Activated T-cell treated with anti-CD3 and anti-CD28 coated beads, Interleukin-2, amount 50 U/mL, for 72 hours (primary cell): ENCODE measurements at places on chromosomes 13 and 19. TPM values are rescaled to one million over a fixed set of nuclear protein-coding genes. Genes with fewer than 3 reads are reported as not detected.

DNA sequence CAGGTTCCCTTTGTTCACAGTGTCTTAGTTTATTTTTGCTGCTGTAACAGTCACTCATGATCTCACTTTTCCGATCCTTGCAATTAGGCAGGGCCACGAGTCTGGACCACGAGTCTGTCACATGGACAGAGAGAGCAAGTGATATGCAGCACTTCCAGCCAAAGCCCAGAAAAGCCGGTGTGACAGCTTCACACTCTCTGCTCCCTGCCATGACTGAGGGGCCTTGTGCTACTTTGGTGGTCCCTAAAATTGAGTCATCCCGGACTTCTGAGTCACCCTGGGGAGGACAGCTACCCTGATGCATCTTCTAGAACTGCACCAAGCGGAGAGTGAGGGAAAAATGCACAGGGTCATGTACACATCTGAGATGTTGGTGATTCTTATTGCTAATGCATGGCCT, 179.6 kb downstream of the EFNB2 start:
- H3K36me3 ChIP-seq, result no peaks in the 10 kb centered on the region
- no peak overlapping the region for H3K27ac ChIP-seq
- DNase-seq, result no peak
- H3K4me3 ChIP-seq, result no peak overlapping the region
- peaks cover 7% of the 10 kb centered on the region for H3K27me3 ChIP-seq

DNA sequence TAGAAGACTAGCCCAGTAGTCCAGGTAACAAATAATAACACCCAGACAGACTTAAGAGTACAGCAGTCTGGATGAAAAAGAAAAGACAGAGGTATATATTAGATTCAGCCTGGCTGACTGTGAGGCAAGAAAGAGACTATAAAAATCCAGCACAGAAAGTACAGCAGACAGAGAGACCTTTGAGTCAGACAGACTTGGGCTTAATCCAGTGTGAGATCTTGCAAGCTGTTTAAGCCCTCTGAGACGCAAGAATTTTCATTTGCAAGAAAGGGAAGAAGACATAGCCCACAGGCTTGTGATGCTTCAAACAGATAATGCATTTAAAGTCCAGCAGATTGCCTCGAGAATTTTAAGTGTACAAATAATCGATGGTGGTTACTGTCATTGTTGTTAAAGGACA, 471.4 kb downstream of the LIG4 start:
- H3K27me3 ChIP-seq, result no peaks in the 10 kb centered on the region
- no peaks in the 10 kb centered on the region for H3K4me1 ChIP-seq
- no peaks in the 10 kb centered on the region for H3K36me3 ChIP-seq
- no peak for DNase-seq
- no peak overlapping the region for H3K4me3 ChIP-seq
- H3K27ac ChIP-seq, result no peak overlapping the region

DNA sequence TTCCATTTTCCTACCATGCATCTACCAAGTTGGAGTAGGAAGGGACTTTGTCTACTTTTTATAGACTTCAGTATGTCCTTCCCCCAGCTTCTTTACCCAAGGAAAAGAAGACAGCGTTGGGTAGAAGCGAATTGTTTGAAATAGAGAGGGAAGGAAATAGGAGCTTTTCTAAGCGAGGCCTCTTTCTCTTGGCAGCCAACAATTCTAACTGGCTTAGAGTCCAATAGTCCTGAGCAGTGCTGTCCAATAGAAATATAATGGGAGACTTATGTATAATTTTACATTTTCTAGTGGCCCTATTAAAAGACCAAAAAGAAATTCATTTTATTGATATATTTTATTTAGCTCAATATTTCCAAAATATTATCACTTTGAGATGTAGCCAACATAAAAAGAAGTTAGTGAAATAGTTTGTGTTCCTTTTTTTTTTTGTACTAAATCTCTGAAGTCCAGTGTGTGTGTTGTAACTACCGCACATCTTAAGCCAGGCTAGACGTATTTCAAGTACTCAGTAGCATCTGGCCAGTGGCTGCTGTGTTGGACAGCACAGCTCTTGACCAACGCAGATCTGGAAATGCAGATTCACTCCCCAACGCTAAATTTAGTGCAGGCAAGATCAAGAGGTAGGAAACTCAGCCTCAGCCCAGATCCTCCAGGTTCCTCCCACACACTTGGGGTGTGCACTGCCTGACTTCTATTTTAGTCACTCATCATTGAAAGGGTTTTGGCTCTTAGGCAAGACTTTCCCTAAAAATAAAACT, 179.2 kb downstream of the SHISA2 start:
- peak overlapping the region; percentile 23 for H3K4me3 ChIP-seq

GRCh38 chr19:35438527-35438926, 9.5 kb upstream of the FFAR2 start:
- H3K27me3 ChIP-seq, result peaks cover 30% of the 10 kb centered on the region
- no peak overlapping the region for H3K4me3 ChIP-seq
- H3K36me3 ChIP-seq, result no peaks in the 10 kb centered on the region
- H3K27ac ChIP-seq, result no peak overlapping the region
- peaks cover 18% of the 10 kb centered on the region for H3K4me1 ChIP-seq

- DNase-seq, result no peak
- no peaks in the 10 kb centered on the region for H3K4me1 ChIP-seq
- H3K27me3 ChIP-seq, result no peaks in the 10 kb centered on the region
- H3K4me3 ChIP-seq, result no peak overlapping the region
- H3K36me3 ChIP-seq, result peaks cover 4% of the 10 kb centered on the region
Observed at GRCh38 chr13:79419365-79419764, 13.3 kb upstream of the RBM26 start.

DNA sequence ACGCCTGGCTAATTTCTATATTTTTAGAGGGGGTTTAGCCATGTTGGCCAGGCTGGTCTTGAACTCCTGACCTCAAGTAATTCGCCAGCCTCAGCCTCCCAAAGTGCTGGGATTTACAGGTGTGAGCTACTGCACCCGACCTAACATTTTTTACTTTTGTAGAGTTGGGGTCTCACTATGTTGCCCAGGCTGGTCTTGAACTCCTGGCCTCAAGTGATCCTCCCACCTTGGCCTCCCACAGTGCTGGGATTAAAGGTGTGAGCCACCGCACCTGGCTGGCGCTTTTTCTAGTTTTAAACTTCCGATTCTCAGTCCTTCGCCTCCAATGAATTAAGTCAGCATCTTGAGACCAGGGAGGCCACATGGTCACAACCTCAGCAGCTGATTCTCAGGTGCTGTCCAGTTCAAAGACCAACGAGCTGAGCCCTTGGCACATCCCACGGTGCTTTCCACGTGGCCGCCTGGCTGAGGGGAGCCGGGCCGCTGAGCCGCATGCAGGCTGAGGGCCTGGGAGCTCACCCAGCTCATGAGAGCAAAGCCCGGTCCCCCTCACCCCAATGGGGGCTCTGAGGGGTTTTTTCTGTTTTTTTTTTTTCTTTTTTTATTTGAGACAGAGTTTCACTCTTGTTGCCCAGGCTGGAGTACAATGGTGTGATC, 9.1 kb downstream of the AP3D1 start:
- H3K4me1 ChIP-seq, result peaks cover 25% of the 10 kb centered on the region
- H3K27ac ChIP-seq, result no peak overlapping the region
- no peak overlapping the region for H3K4me3 ChIP-seq
- no peaks in the 10 kb centered on the region for H3K27me3 ChIP-seq
- peaks cover 4% of the 10 kb centered on the region for H3K36me3 ChIP-seq
- DNase-seq, result no peak

DNA sequence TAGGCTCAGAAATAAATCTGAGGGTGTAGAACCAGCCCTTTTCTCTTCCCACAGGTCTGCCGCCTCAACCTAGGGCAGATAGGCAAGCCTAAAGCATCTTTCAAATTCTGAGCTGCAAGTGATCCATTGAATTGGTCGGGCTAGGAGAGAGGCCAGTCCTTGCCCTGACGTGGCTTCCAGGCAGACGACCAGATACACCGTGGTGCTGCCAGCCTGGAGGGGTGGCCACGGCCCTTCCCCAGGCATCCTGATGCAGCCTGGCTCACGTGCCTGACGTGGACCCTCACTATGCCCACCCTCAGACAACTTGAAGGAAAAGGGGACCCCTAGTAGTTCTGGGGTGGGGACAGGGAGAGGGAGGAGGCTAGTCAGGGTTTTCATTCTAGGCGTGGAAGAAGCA, 859.3 kb upstream of the KLHL1 start:
- no peaks in the 10 kb centered on the region for H3K27me3 ChIP-seq
- no peak overlapping the region for H3K4me3 ChIP-seq
- no peaks in the 10 kb centered on the region for H3K4me1 ChIP-seq
- H3K36me3 ChIP-seq, result no peaks in the 10 kb centered on the region
- DNase-seq, result no peak
- no peak overlapping the region for H3K27ac ChIP-seq

DNA sequence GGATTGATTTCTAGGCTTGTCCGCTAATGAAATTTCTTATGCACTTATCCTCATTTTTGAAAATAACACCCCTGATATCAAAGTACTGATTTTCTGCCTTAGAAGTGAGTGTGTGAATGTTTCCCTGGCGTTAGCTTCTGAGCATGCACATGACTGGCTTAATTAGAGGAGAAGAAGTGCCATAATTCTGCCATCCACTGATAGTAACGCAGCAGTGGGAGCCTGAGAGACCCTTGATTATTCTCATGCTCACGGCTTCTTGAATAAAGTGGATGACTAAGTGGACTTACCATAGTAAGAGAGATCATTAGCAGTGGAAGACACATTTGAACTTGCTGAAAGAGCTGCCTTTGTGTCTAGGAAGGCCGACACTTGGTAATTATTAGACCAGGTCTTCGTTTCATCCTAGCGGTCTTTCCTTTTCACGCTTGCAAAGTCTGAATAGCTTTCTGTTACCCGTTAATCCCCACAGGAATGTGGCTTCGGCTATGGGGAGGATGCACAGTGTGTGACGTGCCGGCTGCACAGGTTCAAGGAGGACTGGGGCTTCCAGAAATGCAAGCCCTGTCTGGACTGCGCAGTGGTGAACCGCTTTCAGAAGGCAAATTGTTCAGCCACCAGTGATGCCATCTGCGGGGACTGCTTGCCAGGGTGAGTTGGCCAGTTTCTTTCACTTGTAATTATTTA, 45.3 kb downstream of the TNFRSF19 start:
- no peak overlapping the region for H3K27ac ChIP-seq
- no peaks in the 10 kb centered on the region for H3K36me3 ChIP-seq
- H3K27me3 ChIP-seq, result peaks cover 29% of the 10 kb centered on the region
- H3K4me1 ChIP-seq, result no peaks in the 10 kb centered on the region
- DNase-seq, result no peak
- H3K4me3 ChIP-seq, result no peak overlapping the region

DNA sequence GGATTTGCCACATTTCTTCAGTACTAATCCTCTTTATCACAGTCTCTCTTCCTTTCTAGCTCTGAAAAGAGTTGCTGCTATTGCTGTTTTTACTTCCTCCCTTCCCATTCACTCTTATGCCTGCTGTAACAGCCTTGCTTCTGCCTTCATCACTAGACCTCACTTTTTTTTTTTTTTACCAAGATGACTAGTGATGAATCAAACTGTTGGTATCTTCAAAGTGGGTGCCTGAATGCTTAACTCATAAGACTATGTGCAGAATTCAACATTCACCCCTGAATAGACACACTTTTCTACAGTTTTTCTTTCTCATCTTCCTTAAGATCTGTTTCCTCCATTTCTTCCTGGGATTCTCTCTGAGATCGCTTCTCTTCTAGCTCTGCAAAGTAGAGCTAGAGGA, 217.2 kb upstream of the HTR2A start:
- H3K4me3 ChIP-seq, result no peak overlapping the region
- DNase-seq, result no peak
- H3K27me3 ChIP-seq, result no peaks in the 10 kb centered on the region
- H3K36me3 ChIP-seq, result no peaks in the 10 kb centered on the region

DNA sequence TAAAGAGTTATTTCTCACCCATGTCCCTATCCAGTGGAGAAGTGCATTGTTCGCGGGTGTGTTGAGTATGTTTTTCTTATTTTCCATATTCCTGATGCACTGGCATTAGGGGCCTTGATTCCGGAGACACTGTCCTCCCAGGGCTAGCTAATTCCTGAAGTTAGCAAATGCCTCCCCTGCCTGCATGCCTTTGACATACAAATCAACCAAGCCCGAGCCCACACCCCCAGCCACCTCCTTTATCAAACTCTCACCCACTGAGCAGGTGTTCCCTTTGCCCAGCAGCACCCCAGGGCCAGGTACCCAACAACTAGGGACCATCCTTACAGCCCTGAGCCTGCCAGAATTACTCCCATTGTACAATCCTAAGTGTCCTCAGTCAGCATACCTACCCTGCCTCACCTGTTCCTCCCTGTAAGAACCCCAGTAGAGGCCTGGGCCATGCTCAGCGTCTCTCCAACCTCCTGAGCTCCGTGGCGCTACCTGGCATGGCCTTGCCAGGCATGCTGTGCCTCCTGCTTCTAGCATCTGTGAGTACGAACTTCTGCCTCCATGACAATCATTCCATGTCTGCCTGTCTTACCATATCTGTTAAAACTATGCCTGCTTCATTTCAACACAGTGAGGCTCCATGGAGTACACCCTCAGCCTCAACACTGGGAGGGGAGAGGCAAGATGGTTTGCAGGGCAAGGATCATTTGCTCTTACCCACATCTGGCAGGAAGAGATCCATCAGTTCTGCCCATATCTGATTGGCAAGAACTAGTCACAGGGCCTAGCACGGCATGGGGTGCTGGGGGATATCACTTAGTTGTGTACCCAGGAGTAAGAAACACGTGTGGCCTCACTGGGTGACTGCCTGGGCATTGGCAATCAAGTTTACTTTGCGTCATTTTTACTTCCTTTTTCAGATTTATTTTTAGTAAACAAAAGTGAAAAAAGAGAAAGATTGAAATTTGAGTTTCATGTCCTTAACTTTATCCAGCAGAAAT, 203.9 kb downstream of the SHISA2 start:
- H3K27me3 ChIP-seq, result no peaks in the 10 kb centered on the region
- no peak for DNase-seq
- H3K4me1 ChIP-seq, result peaks cover 42% of the 10 kb centered on the region
- H3K27ac ChIP-seq, result no peak overlapping the region
- H3K4me3 ChIP-seq, result peak overlapping the region; percentile 52

GRCh38 chr19:55692681-55693081, 17.7 kb downstream of the EPN1 start:
- no peaks in the 10 kb centered on the region for H3K27me3 ChIP-seq
- peaks cover 1% of the 10 kb centered on the region for H3K36me3 ChIP-seq
- no peaks in the 10 kb centered on the region for H3K4me1 ChIP-seq
- H3K4me3 ChIP-seq, result no peak overlapping the region

SNRPD2 gene
- total RNA-seq, result 481 TPM

KISS1R gene
- total RNA-seq, result 1.0 TPM

C13orf46 gene
- total RNA-seq, result 4.6 TPM

ZIK1 gene
- 5.1 TPM for total RNA-seq

SAMD4B gene
- total RNA-seq, result 63.6 TPM

OVOL3 gene
- total RNA-seq, result 0.39 TPM

TRPC4 gene
- total RNA-seq, result not detected

WDR87 gene
- not detected for total RNA-seq
